ENCODE measurements at places on chromosomes 13 and 19.

- H3K4me3 ChIP-seq, result no peak overlapping the region
- H3K4me1 ChIP-seq, result no peaks in the 10 kb centered on the region
- H3K36me3 ChIP-seq, result no peaks in the 10 kb centered on the region
- no peak overlapping the region for H3K27ac ChIP-seq
Observed at GRCh38 chr13:26838821-26839220, 78.2 kb upstream of the GPR12 start.

GRCh38 chr19:456547-457110 lies 4.2 kb downstream of the SHC2 start:
- peaks cover 2% of the 10 kb centered on the region for H3K4me1 ChIP-seq
- H3K27ac ChIP-seq, result no peak overlapping the region
- peaks cover 10% of the 10 kb centered on the region for H3K27me3 ChIP-seq

DNA sequence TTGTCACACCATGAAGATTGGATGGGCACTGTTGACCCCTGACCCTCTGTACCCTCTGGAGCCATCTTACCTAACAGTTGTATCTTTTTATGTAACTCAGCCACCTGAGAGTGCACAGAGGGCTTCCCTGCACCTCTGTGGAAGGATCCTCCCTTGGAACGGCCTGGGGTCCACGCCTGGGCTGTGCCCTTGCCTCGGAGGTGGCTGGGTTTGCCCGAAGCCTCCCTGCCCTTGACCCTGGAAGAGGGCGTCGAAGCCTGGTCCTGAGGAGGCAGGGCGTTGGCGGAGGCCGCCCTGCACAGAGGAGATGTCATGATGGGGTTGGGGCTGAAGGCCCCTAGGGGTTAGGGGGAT lies 241 bp downstream of the ODAD3 start:
- H3K27ac ChIP-seq, result peak overlapping the region; percentile 97
- no peaks in the 10 kb centered on the region for H3K27me3 ChIP-seq
- H3K4me3 ChIP-seq, result peak overlapping the region; percentile 97
- H3K4me1 ChIP-seq, result peaks cover 22% of the 10 kb centered on the region

- H3K27me3 ChIP-seq, result peaks cover 3% of the 10 kb centered on the region
- H3K36me3 ChIP-seq, result no peaks in the 10 kb centered on the region
- no peak for DNase-seq
- H3K4me1 ChIP-seq, result no peaks in the 10 kb centered on the region
- no peak overlapping the region for H3K4me3 ChIP-seq
- H3K27ac ChIP-seq, result no peak overlapping the region
Observed at GRCh38 chr19:29628661-29629385, 22.7 kb downstream of the POP4 start.
